EH (cell line): ENCODE measurements at places on chromosomes 7 and 10.
A peak's percentile ranks its signal among the peaks of the same experiment; 100 is the strongest.

DNA sequence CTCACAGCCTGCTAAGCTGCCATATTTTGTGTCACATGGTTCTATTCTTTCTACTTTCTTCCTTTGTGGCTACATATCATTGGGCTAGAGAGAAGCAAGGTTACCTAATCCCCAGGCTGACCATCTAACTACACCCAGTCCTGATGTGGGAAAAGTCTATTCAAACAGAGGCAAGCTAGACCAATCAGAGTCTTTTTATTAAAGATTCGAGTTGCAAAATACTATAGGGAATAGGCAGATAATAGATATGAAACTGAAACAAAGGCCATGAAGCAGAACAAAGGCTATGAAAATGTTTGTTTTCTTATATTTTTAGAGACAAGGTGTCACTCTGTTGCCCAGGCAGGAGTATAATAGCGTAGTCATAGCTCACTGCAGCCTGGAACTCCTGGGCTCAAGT, 36.7 kb downstream of the MTERF1 start:
- no peak for DNase-seq

GRCh38 chr7:147774461-147774860, 816.1 kb upstream of the C7orf33 start:
- no peak for DNase-seq

- DNase-seq: no peak
These were observed 1111.8 kb upstream of the C7orf33 start for GRCh38 chr7:147478796-147479195.

DNA sequence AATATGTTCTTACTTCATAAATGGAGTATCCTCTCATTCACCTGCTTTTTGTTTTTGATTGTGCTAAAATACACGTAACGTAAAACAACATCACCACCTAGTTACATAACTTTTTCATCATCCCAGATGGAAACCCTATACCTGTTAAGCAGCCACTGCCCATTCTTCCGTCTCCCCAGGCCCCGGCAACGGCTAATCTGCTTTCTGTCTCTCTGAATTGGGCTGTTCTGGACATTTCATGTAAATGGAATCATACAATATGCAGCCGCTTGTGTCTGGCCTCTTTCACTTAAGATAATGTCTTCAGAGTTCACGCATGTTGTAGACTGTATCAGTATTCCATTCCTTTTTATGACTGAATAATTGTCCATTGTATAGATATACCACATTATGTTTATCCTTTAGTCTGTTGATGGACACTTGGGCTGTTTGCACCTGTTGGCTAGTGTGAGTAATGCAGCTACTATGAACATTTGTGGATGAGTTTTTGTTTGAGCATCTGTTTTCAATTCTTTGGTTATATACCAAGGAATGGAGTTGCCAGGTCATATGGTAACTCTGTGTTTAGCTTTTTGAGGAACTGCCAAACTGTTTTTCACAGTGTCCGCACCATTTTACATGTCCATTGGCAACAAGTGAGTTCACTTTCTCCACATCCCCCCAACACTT, 14.1 kb upstream of the SUN1 start:
- DNase-seq: peak; percentile 73

- no peak for DNase-seq
These were observed 3.5 kb upstream of the CCL24 start for GRCh38 chr7:75817116-75817515.

- DNase-seq: no peak
These were observed 541 bp downstream of the ELMO1 start for GRCh38 chr7:37448011-37448635.

GRCh38 chr7:134180376-134180775, 53.2 kb downstream of the LRGUK start:
- no peak for DNase-seq

DNA sequence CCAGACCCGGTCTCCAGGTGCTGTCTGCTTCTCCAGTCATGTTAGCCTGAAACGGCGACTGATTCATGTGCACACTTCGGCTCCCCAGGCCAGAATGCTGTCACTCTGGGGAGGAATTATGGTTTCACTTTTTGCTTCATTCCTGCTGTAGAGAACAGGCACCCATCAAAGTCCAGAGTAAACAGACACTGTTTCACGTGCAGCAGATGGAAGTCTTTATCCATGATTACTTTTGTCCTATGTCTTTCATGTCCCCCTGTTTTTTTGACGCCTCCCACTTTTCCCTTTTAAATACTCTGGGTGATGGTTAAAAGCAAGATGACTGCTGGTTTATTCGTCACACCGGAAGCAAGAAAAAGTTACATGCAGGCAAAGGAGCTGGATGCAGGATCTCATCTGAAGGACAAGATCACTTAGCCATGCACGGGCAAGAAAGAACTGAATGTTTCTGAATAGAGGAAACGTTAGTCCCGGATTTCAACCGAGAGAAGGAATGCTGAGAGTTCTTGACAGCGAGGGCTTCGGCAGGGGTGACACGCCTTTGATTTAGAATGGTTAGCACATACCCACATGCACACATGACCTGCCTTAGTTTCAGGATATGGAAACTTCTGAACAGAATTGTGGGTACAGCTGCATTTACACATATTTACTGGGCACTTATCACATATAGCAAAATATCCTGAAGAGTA, 250.0 kb upstream of the KLF6 start:
- DNase-seq: peak; percentile 73

GRCh38 chr10:127576740-127577161, 27.6 kb downstream of the NPS start:
- peak; percentile 1 for DNase-seq

- no peak for DNase-seq
These were observed 37.8 kb downstream of the DNAJB12 start for GRCh38 chr10:72316748-72317435.

- no peak for DNase-seq
These were observed 177.3 kb upstream of the PHYHIPL start for GRCh38 chr10:58998924-58999713.
